Activated effector memory CD4-positive, alpha-beta T cell treated with Interleukin-2 at 50 U/mL for 16 hours (primary cell): ENCODE measurements at places on chromosomes 1 and 21.

DNA sequence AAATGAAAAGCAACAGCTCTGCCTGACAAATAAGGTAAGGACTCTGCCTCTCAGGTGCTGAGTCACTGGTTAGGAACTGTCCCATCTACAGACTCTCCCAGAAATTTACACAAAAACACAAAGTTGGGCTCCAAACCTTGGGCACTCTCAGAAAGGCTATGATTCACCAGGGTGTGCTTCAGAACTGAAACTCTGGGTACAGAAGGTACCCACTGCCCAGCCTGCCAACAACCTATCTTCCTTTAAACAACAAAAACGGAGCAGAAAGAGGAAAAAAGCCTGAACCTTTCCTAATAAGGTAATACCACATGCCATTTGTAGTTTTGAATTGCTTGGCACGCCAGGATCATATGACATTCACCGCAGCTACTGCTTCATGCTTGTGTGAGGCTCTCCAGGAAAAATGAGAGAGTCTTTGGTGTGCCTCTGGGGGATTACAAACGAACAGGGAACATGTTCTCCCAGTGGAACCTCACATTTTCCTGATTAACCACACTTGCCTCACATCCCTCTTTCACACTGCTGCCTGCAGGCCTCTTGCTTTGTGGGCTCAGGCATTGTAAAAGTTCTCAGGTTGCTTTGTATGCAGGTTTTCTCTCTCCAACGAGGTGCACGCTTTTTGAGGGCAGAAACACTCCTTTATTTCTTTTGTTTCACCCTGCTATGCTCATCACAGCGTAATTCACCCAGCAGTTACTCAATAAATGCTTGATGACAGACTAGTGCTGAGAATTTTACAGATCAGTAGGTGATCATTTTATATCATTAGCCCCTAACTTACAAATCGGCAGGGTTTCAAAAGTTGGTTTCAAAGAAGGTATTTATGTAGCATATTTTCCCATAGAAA, 65.1 kb downstream of the GADD45A start:
- no peak for DNase-seq

- peak; percentile 54 for DNase-seq
Observed at GRCh38 chr1:234608911-234609690, 877 bp downstream of the IRF2BP2 start.

DNA sequence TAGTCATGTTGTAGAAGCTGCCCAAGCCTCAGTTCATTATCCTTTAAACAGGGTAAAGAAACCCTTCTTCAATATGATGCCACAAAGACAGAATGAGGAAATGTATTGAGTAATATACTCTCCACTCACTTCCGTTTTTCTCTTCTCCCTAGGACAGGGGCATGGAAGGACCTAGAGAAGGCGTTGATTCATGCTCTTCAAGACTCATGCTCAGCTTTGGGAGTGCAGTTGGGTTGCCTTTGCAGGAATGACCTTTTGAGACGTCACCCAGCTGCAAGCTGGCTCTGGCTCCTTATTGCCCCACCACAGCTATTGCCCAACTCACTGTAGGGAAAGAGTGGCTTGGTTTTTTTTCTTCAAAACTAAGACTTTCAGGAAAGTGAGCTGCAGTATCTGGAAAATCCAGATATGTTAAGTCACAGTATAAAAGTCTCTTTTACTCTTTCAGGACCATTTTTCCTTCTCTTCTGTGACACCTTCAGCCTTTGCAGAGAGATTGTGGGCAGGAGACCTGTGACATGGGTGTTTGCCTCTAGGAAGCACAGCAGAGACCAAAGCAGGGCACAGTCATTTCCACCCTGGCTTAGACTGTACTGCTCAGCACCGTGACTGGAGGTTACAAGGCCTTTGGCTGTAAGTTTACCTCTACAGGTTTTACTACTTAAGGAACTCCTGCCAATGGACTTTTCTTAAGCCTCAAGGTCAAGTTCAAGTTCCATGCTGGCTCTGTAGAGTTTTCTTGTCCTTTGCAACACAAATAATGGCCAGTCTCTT, 39.5 kb downstream of the XCL2 start:
- DNase-seq = no peak

- DNase-seq = no peak
Observed at GRCh38 chr1:178961331-178961730, 64.4 kb upstream of the FAM20B start.

DNA sequence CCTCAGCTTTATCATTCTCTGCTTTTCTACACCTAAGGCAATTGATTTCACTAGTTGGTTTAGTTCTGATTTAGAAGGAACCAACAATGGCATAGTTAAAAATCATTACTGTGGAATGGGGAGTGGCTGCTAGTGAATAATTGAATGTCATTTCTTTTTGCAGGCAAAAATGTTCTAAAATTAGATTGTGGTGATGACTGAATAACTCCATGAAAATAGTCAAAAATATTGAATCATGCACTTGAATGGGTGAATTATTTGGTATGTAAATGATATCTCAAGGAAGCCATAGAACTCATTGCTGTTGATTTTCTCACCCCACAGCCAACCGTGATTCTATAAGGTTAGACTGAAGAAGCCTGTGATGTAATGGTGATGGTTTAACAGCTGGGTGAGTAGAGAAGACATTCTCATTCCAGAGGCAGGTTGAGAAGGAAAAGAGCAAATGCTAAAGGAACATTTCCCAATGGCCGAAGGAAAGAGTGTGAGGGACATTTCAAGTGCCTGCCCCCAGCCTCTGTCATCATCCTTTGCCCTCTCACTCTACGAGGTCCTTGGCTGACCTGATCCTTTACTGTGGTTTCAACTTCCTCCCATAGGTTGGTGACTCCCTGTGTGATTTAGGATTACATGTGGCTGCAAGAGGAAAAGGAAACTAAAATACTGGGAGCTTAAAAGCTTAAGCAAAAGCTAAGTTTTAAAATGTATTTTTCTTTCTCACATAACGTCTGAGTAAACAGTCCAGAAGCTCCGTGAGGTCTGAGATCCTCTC, 12.5 kb downstream of the OVAAL start:
- no peak for DNase-seq

DNA sequence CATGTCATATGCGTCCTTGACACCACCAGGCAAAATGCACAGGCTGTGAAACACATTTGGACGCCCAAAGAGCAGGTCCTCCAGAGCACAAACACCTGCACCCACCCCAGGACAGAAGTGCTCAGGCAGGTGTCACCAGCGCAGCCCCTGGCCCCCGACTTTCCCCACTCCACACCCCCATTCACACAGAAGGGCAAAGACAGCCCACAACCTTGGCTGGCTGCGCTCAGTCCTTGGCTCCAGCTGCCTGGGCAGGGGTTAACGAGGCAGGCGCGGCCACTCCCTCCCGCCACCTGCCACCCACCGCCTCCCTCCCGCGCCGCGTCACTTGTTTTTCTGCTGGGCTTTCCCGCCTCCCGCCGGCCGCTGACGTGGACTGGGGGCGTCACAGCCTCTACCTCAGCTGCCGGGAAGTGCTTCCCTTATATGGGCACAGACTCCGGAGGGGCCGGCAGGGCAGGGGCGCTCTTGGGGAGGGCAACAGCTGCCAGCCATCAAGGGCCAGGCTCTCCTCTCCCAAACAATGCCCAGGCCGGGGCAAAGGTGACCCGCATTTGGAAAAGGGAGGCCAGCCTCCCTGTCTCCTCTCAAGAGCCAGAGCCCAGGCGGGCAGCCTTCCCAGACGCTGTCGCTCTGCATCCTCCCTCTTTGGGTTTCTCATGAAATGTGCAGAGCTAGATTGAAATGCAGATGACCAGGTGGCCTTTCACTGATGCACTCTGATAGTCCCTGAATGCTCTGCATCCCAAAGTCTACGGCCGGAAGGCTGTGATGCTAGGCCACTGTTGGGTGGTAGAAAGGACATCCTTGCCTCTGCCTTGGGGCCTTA, 14.8 kb upstream of the BTG2 start:
- peak; percentile 92 for DNase-seq
